ENCODE measurements at places on chromosomes 16 and 17. TPM values are rescaled to one million over a fixed set of nuclear protein-coding genes. Genes with fewer than 3 reads are reported as not detected.

TOM1L1 gene
- 30.3 TPM for total RNA-seq

TSPAN10 gene
- 0.47 TPM for total RNA-seq

OR4D1 gene
- total RNA-seq, result not detected

PRAC2 gene
- total RNA-seq, result not detected

OR2C1 gene
- not detected for total RNA-seq

SLC12A3 gene
- total RNA-seq, result not detected

GNPTG gene
- 69.3 TPM for total RNA-seq

ADAD2 gene
- 0.19 TPM for total RNA-seq

SLFN14 gene
- total RNA-seq, result not detected

CDH8 gene
- not detected for total RNA-seq

GPR139 gene
- not detected for total RNA-seq

CACNG4 gene
- 2.2 TPM for total RNA-seq

LRRC75A gene
- 0.74 TPM for total RNA-seq

IGSF6 gene
- total RNA-seq, result 3.9 TPM

SCIMP gene
- total RNA-seq, result 10.4 TPM

HSF5 gene
- 0.24 TPM for total RNA-seq

NRN1L gene
- total RNA-seq, result not detected

All from omental fat pad (tissue), 4 donors.